ENCODE measurements at places on chromosomes 6 and 20.
A peak's percentile ranks its signal among the peaks of the same experiment; 100 is the strongest.

- DNase-seq = peak; percentile 12
Measured at GRCh38 chr20:17617212-17617867, 47.5 kb downstream of the DSTN start.

DNA sequence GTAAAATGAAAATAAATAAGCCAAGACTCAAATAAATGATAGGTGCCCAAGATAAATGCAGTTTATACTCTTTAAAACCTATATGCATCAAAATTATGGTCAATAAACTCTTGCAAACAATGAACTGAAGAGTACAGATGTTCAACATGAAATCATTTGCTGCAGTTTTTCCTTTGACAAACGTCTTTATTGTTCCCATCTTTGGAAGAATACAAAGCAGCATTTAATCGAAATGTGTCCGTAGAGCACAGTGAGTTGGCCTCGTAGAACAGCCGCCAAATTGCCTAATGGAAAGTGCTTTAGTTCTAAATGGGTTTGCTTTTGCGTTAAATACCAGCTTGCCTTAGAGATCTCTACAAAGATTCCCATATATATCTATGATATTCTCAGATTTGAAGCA, 447.4 kb downstream of the PKHD1 start:
- no peak for DNase-seq

DNA sequence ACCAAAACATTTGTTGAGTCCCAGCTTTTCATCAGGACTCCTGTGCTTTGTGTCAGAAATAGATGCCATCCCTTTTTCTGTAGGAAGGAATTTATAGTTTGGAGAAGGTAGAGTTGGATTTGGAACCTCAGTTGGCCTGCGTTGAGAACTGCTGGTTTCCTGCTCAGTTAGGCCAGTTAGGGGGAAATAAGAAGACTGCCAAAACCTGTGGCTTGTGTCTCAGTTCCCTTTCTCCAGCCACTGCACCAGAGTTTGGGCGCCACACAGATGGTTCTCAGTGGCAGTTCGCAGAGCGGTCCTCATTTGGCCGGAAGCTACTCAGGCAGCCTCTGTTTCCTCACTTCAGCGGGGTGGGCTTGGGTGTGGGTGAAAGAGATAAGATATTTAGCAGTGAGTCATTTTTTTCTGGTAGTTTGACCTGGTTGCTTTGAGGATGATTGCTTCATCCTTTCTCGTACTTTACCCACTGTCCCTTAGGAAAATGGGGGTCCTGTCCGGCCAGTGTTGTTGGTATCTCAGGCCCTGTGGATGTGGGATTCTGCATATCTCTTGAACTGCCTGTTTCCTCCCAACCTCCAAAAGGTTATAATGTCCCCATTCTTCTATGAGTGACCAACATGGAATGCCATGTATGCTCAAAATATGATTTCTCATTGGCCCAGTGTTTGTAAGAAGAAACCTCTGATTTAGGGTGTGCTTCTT, 53.7 kb downstream of the JARID2 start:
- DNase-seq = peak; percentile 12

DNA sequence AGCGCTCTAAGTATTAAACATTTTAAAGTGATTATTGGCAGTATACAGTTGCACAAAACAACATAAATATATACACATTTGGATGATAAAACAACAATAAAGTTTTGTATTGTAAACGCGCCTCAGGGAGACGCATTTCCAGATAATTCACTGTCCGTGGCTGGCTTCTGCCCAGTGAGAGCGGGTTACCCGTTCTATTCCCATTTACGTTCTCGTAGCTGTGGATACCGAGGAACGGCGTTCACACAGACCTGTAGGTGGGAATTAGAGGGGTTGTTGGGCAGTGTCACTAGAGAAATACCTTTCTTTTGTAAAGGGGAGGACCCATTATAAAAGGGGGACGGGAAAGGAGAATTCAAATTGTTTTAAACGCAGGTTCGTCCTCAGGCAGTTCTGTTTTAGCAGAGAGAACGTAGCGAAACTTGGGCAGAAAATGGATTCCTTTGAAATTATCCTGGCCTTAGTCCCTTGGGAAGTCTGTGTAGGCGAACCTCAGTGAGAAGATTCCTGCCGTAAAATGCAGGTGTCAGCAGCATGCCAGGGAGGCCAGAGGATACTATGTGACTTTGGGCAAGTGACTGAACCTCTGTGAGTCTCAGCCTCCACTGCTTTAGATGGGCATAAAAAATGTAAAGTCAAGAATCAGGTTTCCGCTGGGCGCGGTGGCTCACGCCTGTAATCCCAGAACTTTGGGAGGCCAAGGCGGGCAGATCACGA, 756 bp downstream of the MTG2 start:
- DNase-seq = no peak

- no peak for DNase-seq
Measured at GRCh38 chr6:82711971-82712370, 348.4 kb downstream of the TPBG start.

- no peak for DNase-seq
Measured at GRCh38 chr20:44615876-44616603, 33.7 kb downstream of the PKIG start.

GRCh38 chr6:107819964-107820337, 4.2 kb downstream of the SCML4 start:
- DNase-seq = no peak

DNA sequence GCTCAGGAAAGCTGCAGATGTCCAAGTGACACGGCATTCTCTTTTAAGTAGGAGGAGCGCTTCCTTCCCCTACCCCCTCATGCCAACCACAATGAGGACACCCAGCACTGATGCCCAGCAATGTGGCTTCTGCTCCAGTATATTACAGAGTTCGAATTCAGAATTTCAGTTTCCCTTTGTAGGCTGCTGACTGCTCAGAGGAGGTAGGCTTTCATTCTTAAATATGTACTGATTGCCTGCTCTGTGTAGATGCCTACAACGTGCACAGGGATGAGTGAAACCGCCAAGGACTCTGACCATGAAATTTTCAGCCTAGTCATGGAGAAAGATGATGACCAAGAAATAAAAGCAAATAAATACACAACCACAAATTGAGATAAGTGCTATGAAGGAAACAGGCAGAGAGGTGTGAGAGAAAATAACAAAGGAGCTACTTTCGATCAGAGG, 50.9 kb upstream of the TNFAIP3 start:
- DNase-seq = no peak

DNA sequence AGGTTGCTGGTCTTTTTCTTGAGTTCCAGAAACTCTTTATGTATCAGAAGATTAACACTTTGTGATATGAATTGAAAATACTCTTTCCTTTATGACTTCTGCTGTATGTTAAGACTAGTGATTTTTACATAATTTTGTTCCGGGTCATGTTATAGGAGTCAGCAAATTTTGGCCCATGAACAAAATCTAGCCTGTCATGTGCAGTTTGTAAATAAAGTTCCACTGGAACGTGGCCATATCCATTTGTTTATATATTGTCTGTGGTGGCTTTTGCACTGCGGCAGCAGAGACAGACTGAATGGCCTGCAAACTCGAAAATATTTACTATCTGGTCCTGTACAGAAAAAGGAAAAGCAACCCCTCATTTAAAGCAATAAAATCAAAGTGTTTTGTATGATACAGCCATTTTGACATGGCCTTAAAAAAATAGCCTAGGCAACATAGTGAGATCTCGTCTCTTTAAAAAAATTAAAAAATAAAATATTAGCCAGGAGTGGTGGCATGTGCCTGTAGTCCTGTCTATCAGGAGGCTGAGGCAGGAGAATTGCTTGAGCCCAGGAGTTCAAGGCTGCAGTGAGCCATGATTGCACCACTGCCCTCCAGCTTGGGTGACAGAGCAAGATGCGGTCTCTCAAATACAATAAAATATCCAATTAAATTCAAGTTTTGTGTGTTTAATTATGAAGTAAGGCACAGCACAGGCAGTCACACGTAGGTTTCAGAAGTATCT, 36.9 kb downstream of the SNX9 start:
- no peak for DNase-seq

- DNase-seq = no peak
Measured at GRCh38 chr6:17125407-17125806, 23.6 kb downstream of the STMND1 start.

DNA sequence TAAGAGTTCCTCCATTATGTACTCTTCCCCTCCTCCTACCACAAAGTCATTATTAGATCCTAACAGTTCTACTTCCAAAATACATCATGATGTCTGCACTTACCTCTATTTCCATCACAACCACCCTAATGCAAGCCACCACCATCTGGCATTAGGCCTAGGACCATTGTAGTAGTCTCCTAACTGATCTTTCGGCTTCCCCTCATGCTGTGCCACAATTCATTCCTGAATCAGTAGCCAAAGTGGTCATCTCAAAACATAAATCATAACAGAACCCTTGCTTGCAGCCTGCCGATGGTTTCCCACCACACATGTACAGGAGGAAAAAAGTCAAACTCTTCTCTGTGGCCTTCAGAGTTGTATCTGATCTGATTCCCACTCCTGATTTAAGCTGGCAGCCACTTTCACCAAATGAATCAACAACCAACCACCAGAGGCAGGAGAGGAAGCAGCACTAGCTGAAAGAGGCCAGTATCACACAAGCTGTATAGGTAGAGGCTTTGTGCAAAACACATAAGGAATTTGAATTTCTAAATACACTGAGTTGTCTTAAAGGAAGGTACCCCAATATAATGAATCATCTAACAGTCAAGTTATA, 26.1 kb downstream of the FAM184A start:
- no peak for DNase-seq

DNA sequence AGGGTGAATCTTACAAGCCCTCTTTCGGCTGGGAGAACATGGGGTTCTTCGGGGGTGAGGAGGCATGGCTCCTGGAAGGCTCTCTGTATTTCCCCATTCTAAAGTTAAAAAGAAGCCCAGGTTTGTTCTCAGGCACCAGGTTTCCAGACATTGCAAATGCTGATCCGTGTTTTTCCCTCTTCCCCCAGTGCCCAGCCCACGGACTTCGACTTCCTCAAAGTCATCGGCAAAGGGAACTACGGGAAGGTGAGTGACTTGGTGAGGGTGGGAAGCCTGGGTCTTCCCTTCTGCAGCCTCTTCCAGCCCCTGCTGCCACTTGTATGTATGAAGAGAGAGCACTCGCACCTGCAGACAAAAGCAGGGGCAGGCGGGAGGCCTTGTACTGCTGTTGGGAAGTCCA, 8.7 kb downstream of the SGK2 start:
- DNase-seq = no peak

DNA sequence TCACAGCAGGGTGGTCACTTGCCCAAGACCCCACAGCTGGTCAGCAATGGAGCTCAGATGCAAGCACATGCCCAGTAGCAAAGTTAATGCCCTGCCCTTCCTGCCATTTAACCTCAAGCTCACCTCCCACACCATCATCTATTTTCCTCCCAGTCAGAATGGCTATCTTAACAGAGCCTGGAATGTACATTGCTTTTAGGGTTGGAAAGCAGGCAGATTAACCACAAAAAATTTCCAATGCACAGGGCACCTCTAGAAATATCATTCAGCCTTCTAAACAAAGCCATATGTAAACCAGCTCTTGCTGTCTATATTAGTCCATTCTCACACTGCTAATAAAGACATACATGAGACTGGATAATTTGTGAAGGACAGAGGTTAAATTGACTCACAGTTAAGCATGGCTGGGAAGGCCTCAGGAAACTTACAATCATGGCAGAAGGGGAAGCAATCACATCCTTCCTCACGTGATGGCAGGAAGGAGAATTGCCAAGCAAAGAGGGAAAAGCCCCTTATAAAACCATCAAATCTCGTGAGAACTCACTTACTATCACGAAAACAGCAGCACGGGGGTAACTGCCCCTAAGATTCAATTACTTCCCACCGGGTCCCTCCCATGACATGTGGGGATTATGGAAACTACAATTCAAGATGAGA, 106.9 kb downstream of the FYN start:
- no peak for DNase-seq

GRCh38 chr20:31967830-31968249, at the start of gene XKR7:
Gene XKR7 (plus strand): TSS chr20:31968151. CDS start chr20:31968176, 25 bp downstream.
- DNase-seq = no peak

DNA sequence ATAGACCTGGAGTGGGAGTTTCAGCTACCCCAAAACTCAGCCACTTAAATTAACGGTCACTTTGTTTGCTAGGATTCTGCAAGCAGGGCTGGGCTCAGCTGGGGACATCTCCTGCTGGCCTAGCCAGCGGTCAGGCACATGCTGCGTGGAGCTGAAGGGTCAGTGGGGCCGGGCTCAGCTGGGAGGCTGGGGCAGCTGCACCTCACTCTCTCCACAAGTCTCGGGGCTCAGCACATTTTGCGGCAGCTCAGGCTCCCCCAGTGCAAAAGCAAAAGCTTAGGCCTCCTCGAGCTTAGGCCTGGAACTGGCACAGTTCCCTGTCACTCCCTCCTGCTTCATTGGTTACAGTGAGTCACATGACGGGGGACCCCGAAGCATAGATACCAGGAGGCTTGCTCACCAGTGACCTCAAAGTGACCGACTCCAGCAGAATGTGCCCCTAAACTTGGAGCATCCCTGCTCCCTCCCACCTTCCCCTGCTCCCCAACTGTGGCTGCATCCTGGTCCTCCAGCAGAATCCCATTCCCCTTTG, 80.6 kb upstream of the CST7 start:
- no peak for DNase-seq
